Stimulated activated CD4-positive, alpha-beta T cell treated with anti-CD3 and anti-CD28 coated beads, Interleukin-12 subunit alpha, Interleukin-12 subunit beta, amount 100 ng/mL, for 48 hours (primary cell): ENCODE measurements at places on chromosomes 2 and 18.

DNA sequence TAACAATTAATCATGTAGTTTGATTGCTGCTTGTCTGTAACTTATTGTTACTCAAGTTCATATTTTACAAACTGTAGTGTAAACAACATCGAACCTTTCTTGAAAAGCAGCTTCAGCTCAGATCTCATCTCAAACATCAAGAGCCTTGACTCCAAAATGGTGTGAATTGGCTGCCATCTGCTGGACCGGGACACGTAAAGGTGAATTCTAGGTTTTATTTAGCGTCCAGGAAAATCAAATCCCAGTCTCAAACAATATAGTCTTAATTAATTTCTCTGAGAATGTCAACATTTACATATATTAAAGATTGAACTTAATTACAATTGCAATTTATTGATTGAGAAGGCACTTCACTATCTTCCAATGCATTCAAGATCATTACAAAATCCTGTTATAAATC lies 453.0 kb downstream of the GALR1 start:
- DNase-seq, result no peak

DNA sequence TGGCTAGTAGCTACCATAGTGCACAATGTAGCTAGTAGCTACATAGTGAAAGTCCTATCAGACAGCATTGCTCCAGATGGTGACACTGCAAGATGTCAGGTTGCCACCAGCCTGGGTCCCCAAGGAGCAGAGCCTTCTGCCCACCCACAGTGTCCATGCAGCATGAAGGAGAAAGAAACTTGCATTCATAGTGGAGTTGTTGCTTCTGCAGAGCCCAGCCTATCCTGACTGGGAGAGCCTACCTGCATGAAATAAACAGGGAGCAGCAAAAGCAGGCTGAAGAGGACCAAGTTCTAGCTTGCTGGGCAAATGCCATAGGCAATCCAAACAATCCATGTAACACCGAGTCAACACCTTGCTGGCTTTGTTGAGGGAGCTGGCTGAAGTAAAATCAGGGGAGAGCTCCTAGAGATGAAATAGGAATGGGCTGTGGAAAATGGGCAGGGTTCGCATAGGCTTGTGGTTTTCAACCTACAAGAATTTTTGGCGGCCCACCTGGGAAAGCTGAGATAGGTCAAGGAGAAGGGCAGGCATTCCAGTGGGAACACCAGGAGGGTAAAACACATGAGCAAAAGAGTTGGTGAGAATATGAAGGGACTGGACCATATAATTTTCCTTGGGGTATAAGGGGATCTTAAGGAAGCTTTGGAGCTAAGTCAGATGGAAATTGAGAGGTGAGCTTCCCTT lies 195.8 kb downstream of the CYP26B1 start:
- no peak for DNase-seq

GRCh38 chr18:73549236-73549635 lies 598.4 kb downstream of the FBXO15 start:
- DNase-seq, result no peak

- no peak for DNase-seq
These were observed 22.0 kb upstream of the UPP2 start for GRCh38 chr2:158079672-158080071.

- no peak for DNase-seq
These were observed 151.6 kb downstream of the DTNB start for GRCh38 chr2:25521665-25522387.

- DNase-seq, result no peak
These were observed 34.9 kb downstream of the COA5 start for GRCh38 chr2:98573426-98573825.

DNA sequence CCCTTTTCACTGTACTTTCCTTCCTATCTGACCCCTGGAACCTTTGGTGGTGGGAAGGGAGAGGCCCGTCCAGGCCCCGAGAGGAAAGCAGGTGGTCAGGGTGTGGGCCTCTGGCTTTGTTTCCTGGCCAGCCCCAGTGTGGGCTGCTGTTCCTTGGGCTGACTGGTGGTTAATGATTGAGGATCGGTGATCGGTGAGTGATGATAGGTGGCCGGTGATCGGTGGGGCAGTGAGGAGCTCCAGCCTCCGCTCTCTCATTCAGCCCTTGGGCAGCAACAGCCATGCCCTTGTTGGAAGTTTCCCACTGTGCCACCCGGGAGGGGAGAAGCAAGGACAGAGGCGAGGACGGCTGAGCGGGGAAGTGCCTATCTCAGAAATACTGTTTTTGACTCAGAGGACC lies 7.3 kb downstream of the ACKR3 start:
- DNase-seq, result no peak

GRCh38 chr2:97857553-97857952 lies 138.2 kb downstream of the TMEM131 start:
- DNase-seq, result no peak

GRCh38 chr2:123915380-123915779 lies 109.7 kb upstream of the CNTNAP5 start:
- DNase-seq, result no peak

GRCh38 chr2:64141674-64142405 lies 2.4 kb downstream of the PELI1 start:
- no peak for DNase-seq

- no peak for DNase-seq
These were observed 33.6 kb downstream of the INPP5D start for GRCh38 chr2:233093721-233094120.

- DNase-seq, result no peak
These were observed 24.1 kb upstream of the RABL2A start for GRCh38 chr2:113602869-113603466.
